ENCODE measurements at places on chromosomes 16 and 17.

- DNase-seq: no peak
Measured at GRCh38 chr16:5736209-5736930, 638.8 kb upstream of the EEF2KMT start.

DNA sequence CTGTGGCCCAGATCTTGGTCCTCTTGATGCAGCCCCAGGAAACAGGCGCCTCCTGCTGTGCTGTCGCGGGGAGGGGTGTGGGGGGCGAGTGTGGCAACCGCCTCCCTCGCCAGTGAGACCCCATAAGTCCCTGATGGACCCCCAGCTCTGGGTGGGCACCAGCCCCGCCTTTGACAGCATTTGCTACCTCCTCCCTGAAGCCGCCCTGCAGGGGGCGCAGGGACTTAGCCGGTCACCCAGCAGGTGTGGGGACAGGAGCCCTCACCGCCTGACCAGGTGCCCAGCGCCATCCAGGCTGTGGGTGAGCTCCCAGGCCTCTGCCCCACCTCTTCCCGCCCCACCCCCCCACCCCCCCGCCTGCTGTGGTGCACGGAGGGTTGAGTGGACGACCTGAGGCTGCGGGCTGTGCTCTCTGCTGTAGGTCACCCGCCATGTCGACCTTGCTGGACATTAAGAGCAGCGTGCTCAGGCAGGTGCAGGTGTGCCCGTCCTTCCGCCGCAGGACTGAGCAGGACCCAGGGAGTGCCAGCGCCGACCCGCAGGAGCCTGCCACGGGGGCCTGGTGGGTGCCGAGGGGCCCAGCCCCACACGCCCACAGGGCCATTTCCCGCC, 4.8 kb downstream of the BAIAP3 start:
- DNase-seq: no peak

GRCh38 chr16:56368545-56368944, 56.8 kb downstream of the AMFR start:
- no peak for DNase-seq

DNA sequence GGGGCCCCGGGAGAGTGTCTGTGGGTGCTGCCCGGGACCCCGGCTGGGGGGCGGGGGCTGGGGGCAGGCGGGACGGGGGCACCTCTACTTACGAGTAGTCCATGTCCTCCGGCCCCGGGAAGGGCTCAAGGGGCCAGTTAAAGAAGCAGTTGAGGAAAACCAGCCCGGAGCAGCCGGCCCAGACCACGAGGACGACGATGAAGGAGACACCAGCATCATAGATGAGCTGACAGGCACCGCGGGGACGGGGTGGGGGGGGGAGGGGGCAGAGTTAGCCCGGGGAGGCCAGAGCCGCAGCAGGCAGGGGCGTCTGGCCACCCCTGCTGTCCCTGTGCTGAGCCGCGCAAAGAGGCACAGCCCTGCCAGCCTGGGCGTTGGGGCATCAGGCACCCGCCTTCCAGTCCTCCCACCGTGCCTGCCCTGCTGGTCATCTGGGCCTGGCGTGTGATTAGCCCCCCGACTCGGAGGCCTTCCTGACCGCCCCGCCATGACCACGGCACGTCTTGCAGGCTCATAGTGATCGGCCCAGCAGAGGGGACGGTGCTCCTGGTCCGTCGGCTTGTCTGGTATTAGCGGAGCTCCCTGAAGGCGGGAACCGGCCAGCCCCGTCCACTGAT, 29.0 kb upstream of the PITPNA start:
- DNase-seq: no peak

DNA sequence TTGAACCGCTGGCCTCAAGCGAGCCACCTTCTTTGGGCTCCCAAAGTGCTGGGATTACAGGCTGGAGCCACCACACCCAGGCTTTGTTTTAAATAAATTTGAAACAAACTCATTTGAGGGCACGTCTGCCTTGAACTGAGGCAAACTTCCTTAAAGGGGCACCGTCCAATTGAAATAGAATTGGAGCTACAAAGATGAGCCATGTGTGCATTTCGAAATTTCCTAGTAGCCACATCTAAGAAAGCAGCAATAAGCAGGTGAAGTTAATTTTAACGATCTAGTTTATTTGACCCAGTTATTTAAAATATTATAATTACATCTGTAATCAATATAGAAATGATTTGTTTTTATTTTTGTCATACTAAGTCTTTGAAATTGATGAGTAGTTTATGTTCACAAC, 755 bp upstream of the C16orf89 start:
- no peak for DNase-seq

DNA sequence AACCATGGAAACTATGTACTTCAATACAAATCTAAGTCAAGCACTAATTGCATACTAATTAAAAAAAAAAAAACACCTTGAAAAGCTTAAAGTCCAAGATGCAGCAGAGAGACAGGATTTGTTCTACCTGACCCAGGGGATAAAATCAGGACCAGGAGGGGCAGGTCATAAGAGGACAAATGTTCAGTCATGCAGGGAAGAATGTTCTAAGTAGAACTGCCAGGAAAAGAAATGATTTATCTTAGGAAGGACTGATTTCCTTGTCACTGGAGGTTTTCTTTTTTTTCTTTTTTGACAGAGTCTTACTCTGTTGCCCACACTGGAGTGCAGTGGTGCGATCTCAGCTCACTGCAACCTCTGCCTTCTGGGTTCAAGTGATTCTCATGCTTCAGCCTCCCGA, 9.1 kb upstream of the GHDC start:
- no peak for DNase-seq

DNA sequence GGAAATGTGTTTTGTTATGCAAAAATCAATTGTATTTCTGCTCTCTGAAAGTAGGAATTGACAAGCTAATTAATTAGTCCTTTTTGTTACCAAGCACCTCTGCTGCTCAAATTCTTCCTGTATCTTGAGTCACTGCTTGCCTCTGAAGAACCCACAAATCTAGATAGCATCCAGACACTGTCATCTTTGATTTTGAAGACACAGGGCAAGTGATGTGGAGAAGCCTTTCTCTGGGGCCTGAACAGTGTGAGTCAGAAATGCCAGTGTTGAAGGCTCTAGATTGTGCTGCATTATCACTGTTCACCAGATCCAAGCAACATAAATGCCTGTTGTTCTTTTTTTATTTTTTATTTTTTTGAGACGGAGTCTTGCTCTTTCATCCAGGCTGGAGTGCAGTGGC, 10.9 kb upstream of the ST6GALNAC1 start:
- no peak for DNase-seq

DNA sequence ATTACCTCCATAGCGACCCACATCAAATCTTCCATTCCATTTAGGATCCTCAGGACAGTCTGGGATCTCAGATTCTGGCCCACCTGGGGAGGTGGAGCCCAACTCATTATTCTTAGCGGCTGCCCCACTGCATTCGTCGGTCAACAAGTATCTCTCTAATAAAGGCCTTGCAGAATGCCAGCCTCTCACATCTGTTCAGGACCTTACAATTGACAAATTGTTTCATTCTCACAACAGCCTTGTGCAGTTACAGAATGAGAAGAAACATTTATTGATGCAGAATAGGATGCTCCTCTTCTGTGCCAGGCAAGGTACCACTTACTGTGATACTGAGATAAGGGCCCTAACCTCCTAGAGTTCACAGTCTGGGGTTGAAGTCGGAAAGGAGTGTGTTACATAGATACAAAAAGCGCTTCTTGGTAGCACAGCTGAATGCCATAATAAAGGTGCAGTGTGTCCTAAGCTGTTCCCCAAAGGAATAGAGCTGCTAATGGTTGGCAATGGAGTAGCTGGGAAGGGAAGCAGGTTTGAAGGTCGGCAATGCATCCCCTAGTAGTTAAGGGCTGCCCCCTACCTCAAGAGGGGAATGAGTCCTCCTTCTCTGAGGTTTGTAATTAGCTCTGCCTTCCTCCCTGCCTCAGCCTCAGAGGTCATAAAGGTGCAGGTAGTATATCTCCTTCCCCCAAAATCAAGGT, 2.3 kb upstream of the MPP2 start:
- DNase-seq: no peak

All from forelimb muscle (tissue), 1 donor.